NCI-H1930 (cell line): ENCODE measurements at places on chromosomes 11 and 22.
A peak's percentile ranks its signal among the peaks of the same experiment; 100 is the strongest.

GRCh38 chr22:28246397-28246796 is 327.3 kb upstream of the PITPNB start:
- no peak for DNase-seq

DNA sequence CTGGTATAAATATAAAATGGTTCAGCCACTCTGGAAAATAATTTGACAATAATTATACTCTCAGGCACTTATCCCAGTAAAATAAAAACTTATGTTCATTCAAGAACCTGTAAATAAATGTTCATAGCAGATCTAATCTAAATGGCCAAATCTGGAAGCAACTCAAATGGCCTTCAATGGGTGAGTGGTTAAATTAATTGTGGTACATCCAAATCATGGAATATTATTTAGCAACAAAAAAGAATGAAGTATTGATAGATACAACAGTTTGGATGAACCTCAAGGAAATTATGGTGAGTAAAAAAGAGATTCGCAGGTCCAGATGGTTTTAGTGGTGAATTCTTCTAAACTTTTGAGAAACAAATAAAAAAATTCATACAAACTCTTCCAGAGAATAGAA is 287.0 kb upstream of the ZC3H12C start:
- no peak for DNase-seq

GRCh38 chr11:124359566-124359965 is 24.7 kb downstream of the OR8B2 start:
- no peak for DNase-seq

- DNase-seq = no peak
Observed at GRCh38 chr11:110972640-110973039, 260.4 kb upstream of the ARHGAP20 start.

DNA sequence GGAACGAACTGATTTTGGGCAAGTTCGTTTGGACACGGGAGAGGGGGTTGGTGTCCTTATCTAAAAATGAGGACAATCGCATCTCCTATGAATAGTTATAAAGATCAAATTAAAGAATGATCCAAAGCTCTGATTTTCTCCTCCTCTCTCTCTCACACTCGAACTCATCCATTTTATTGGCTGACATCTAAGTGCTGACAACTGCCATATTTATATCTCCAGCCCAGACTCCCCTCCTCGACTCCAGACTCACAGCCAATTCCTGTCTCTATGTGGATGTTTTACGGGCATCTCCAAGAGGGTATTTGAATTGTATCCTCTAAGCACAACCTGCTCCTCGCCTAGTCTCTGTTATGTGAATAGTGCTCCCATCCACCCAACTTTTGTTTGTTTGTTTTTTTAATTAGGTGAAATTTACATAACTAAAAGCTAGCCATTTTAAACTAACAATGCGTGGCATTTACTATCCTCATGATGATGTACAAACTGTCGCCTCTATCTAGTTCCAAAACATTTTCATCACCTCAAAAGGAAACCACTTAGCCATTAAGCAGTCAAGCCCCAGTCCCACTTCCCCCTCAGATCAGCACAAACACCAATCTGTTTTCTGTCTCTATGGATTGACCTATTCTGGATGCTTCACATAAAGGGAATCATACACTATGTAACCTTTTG is 4.0 kb downstream of the SYN3 start:
- no peak for DNase-seq

GRCh38 chr11:120830085-120830620 is 193.7 kb upstream of the TBCEL start:
- DNase-seq = no peak

DNA sequence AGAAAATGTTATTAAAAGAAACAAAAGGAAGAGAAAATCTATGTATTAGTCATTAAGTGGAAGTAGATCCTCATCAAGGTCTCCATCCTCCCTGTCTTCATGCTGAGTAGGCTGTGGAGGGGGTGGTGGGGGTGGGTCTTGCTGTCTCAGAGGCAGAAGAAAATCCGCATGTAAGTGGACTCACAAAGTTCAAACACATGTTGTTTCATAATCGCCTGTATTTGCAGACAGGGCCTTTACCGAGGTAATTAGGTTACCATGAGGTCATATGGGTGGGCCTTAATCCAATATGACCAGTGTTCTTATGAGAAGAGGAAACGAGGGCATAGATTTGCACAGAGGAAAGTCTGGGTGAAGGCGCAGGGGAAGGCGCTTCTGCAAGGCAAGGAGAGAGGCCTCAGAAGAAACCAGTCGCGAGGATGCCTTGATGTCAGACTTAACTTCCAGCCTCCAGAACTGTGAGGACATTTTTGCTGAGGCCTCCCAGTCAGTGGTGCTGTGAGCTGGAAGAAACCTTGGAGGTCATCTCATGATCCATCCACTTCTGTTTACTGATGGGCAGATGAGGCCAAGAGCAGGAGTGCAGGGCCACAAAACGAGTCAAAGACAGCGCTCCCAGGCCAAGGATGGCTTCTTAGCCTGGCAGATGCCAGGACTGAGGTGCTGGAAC is 49.3 kb upstream of the THY1 start:
- DNase-seq = no peak

DNA sequence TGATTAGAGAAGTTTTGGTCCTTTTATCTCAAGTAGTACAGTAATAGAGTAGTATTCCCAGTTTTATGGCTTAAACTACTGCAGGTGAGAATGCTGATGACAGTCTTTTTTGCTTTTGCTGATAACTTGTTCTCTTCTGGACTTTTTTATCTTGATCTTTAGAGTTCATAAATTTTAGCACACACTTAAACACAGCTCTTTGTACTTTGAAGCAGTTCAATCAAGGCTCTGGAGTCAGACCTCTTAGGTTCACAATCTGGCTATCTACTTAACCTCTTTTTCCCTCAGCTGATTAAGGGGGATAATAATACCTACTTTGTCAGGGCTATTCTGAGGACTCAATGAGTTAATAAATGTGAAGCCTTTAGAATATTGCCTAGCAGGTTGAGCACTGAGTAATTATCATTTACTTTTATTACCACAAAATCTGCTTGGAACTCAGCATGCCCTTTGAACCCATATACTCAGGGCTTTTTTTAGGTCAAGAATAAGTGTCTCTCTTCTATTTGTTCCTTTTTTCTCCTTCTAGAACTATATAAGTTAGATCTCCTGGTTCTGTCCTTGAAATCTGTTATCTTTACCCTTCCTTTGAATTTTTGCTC is 51.9 kb downstream of the CSTF3 start:
- DNase-seq = no peak

DNA sequence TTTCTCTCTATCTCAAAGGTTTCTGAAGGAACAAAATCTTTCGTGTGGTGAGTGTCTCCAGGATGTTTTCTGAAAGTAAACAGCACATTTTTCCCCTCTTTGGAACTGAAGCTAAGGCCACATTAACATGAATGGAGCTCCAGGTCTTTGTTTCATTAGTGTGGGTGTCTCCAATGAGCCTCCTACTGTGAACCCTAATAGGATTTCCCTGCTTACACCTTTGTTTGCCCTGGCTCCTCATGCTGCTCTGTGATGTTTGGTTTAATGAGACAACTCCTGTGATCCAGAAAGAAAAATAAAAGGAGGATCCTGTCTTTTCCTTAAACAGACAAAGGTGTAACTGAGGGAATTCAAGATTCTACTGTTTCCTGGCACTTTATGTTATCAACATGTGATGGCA is 76.9 kb upstream of the SLC6A5 start:
- DNase-seq = no peak

DNA sequence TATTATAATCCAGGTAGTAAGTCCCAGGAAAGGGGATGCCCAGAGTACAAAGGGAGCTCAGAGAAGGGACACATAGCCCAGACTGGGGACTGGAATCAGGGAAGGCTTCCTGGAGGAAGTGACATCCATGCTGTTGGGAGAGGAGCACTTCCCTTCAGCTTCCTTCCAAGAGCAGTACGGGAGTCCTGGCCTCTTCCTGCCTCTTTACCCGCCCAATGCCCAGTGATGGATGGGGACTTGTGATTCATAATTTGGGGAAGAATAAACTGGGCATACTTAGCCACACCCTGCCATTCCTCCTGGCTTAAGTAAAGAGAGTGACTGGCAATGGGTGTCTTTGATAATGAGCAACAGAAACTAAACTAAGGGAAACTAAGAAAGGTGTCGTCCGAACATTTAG is 11.5 kb downstream of the C11orf91 start:
- DNase-seq = no peak

DNA sequence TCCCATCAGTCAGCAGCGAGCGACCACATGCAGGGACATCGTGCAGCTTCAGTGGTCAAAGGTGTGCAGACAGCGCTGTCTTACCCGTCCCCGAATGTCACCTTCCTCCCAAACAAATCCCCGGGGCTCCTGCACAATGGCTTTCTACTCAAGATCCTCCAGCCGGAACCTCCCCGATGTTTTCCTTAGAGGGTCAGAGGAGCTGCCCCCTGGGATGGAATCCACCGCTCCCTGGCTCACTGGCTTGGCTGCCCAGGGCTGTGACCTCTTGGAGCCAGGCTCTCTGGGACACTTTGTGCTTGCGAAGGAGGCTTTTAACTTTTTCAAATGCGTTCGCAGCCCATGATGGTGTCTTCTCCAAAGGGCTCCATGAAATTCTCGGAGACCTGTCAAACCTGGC is 17.3 kb upstream of the FGF19 start:
- DNase-seq = no peak

- DNase-seq = peak; percentile 84
Observed at GRCh38 chr11:63603180-63603518, 11.1 kb downstream of the PLAAT3 start.

DNA sequence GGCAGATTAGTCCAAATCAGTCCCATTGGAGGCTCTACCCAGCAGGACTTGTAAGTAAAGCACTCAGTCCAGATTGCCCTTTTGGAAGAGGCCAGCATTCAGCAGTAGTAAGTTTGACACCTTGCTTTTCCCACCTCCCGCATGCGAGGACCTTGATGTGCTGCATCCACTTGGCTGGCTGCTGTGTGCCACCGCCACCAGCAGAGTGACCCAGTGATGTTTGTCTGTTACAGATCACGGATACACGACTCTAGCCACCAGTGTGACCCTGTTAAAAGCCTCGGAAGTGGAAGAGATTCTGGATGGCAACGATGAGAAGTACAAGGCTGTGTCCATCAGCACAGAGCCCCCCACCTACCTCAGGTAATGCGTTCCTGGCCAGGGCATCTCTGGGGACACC is 6.6 kb downstream of the SMARCB1 start:
- DNase-seq = no peak

DNA sequence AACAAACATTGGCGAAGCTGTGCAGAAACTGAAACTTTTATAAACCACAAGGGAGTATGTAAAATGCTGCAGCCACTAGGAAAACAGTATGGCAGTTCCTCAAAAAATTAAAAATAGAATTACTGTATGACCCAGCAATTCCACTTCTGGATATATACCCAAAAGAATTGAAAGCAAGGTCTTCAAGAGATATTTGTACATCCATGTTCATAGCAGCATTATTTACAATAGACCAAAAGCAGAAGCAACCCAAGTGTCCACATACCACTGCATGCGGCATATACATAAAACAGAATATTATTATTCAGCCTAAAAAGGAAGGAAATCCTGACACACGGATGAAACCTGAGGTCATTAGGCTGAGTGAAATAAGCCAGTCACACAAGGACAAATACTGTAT is 85.8 kb downstream of the RELT start:
- no peak for DNase-seq

GRCh38 chr22:37906364-37907008 is 389 bp downstream of the MICALL1 start:
- no peak for DNase-seq

GRCh38 chr11:92751594-92751993 is 217.9 kb upstream of the MTNR1B start:
- DNase-seq = no peak

- DNase-seq = no peak
Observed at GRCh38 chr22:23404689-23405365, 175.3 kb downstream of the IGLL1 start.

- no peak for DNase-seq
Observed at GRCh38 chr22:23217171-23218052, 37.1 kb downstream of the BCR start.

DNA sequence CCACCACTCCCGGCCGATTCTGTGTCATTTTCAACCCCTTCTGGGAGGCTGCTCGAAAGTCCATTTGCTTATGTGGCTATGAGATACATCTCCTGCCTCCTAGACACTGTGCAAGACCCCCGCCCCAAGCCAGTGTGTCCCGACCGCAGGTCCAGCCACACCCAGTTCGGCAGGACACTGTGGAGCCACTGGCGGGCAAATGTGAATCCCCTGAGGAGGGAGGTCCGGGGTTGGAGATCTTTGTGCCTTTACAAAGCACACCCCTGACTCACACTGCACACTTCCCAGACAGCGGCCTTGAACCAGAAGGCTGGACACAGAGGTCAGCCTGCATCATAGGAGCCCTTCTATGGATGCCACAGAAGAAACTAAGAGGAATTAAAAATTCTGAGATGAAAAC is 17.4 kb downstream of the FXYD6 start:
- no peak for DNase-seq

DNA sequence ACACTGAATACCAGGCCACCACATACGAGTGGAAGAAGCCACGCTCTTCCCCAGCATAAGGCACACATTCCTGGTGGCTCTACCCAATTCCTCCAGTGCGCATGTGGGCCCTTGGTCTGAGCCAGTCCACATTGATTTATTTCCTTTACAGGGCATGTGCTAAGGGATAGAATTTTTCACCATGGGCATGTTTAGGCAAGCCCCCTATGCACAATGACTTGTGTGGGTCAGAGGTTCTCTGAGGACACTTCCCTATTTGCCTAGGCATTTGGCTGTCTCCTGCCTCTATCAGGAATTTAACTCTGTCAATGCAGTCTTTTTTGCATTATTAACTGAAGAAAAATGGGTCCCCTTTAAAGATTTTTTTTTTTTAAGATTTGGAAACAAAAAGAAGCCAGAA is 718.1 kb downstream of the NTM start:
- DNase-seq = no peak

DNA sequence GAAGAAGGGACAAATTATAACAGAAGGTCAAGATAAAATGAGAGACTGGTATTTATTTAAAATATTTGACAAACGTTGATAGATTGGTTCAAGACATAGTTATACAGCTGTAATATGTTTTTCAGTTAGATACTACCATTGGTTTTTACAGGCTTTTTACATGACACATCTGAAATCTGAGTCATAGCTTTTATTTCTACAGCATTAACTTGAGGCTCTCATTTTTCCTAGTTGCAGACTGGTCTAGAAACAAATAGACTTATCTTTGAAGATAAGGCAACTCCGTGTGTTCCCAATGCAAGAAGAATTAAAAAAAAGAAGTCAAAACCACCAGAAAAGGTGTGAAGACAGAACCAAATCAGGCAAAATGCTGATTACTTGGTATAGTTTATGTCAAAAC is 31.3 kb downstream of the CEP57 start:
- no peak for DNase-seq
